ENCODE measurements at places on chromosomes 6 and 20.

DNA sequence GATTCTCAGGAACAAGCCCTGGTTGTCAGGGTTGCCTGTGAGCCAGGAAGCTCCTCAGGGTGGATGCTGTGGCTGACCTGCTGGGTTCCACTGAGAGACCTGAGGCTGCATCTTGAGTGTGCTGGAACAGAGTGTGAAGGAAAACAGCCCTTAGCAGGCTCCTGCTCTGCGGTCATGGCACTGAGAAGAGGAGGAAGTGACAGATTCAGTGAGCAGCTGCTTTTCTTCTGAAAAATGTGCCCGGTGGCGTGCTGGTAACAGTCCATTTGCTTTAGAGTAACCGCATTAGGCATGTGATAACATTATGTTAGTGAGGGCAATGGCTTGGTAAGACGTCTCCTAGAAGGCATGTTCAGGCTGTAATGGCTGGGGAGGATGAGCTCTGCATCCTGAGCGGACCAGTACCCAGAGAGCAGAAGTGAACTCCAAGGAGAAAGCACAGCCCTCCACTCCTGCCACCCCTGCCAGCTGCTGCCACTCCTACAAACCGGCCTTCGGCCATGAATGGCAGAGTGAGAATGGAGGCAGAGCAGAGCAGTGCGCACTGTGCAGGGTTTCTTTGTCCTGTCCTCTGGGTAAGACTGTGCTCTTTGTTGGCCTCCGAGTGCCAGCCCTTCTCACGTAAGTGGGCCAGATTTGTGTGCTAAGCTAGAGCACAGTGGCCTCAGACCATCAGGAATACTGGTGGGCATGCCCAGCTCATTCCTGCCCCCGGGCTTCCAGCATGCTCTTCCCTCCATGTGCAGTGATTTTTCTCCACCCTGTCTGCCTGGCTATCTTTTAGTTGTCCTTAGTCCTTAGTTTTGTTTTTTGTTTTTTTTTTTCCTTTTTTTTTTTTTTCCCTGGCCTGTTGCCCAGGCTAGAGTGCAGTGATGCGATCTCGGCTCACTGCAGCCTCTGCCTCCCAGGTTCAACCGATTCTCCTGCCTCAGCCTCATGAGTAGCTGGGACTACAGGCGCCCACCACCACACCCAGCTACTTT lies 98.1 kb upstream of the VSTM2L start:
- DNase-seq, result peak; percentile 14

DNA sequence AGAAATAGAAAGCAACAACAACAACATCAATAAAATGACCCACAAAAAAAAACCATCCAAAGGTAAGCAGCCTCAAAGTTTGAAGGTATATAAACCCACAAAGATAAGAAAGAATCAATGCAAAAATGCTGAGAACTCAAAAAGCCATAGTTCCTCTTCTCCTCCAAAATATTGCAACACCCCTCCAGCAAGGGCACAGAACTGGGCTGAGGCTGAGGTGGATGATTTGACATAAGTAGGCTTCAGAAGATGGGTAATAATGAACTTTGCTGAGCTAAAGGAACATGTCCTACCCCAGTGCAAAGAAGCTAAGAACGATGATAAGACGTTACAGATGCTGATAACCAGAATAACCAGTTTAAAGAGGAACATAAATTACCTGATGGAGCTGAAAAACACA lies 188.8 kb upstream of the BTBD3 start:
- DNase-seq, result no peak

GRCh38 chr20:15476781-15477180 lies 1096.5 kb downstream of the KIF16B start:
- no peak for DNase-seq

DNA sequence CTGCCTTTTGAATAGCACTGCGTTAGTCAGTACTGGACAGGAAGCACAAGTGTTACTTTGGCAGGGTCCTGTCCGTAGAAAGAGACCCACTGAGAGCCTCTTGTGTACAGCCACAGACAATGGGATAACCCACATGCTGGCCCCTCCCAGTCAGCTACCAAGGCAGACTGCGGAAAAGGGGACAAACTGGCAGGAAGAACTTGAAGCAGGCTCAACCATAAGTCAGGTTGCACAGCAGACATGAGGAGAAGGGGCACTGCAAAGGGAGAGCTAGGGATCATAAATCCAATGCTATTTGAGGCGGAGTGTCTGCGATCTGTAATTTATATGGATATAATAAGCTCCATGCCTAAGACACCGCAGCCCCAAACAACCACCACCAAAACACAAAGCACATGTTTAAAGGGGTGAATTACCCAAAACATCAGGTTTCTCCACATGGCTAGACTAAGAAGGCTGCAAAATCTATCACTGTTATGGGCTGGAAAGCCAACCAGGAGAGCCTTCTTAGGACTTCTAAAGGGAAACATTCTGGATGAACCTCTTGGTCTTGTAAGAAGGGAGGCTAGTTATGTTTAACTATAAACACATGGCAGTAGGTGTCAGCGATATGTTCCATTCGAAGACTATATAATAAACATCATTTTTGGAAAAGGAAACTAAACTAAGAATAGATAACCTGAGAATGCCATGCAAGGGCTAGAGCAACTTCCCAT lies 141.7 kb downstream of the BACH2 start:
- DNase-seq, result no peak

DNA sequence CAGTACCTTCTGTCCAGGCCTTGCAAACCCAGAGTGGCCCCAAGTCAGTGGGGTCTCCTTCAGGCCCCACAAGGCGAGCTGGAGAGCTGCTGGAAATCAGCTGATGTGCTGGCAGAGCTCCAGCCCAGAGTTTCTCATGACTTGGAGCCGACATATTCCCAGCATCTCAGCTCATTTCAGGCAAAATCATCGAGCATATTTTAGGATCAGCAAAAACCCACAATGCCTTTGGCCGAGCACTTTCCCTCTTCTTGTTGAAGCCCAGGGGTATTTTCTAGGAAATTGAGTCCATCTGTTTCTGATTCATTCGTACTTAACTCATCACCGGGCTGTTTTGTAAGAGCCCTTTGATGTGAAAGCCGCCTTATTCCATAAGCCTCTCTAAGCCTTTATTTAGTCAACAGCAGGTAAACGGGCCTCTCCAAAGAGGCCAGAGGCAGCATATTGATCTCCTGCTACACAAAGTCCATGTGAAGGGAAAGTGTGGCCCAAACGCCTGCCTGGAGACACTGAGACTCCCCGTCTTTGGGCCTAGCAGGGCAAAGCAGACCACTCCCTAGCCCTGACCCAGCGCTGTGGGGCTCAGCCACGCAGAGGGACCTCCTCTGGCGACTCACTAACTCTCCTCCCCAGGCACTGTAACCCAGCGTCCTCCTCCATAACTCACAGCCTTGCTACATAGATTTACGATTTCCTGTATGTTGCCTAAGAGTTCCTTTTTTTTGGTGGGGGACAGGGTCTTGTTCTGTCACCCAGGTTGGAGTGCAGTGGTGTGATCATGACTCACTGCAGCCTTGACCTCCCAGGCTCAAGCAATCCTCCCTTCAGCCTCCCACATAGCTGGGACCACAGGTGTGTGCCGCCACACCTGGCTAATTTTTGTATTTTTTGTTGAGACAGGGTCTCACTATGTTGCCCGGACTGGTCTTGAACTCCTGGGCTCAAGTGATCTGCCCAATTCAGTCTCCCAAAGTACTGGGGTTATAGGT lies 12.1 kb upstream of the C20orf203 start:
- DNase-seq, result peak; percentile 74

DNA sequence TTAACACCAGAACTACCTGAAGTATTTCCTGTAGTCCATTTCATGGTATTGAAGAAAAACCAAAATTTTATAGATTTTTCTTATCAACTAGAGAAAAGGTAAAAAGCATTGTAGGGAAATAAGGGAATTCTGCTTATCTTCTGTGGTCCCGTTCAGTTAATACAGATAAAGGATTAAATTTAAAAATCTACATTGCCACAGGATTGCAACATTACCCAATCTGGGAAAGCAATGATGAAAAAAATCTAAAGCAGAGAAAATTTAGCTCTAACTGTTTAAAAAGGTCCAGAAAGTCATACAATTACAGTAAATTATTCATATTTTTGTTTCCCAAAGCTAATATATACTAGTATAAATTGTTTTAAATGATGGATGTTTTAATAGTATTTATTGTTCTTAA lies 18.0 kb downstream of the POLH start:
- DNase-seq, result no peak

DNA sequence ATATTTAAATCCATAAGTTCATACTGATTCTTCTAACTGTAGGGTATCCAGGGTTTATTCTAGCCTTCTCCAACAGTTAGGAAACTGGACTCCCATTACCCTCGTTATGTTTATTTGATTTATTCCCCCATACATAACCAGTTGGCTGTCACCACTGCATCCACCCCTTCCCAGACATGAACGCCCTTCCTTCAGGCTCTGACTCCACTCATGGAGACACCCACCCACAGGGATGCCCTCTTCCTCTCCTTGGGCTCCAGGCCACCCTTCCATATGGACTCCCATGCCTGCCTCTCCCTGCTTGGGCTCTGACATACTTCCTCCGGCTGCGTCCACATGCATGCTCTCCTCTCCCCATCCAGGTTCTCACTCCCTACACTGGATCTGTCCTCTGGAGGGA lies 124.0 kb downstream of the FIG4 start:
- no peak for DNase-seq

DNA sequence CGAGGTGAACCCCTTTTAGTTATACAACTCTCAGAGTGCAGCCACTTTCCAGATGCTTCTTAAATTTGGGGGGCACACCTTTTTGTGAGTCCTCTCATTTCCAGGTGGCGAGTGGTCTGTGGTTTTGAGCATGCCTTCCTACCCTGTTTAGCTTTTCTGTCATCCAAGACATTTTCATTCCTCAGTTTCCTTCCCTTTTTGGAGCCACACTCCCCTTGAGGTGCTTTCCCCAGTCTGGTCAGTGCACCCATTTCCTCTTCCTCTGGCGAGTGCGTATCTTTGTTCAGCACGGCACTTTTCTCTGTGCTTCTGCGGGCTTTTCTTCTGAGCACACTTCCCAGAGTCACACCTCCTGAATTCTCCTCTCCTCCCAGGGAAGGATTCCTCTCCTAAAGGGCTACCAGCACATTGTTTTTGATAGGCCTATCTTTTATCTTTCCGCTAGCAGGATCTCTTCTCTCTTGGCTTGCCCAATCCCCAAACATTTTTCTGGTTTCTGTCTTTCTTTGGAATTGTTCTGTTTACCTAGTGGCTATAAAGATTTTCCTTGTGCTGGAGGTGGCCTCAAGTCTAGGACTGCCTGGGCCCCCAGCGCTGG lies 1.4 kb downstream of the PHF20 start:
- DNase-seq, result no peak

- DNase-seq, result no peak
Measured at GRCh38 chr6:163600781-163601180, 186.3 kb downstream of the QKI start.

DNA sequence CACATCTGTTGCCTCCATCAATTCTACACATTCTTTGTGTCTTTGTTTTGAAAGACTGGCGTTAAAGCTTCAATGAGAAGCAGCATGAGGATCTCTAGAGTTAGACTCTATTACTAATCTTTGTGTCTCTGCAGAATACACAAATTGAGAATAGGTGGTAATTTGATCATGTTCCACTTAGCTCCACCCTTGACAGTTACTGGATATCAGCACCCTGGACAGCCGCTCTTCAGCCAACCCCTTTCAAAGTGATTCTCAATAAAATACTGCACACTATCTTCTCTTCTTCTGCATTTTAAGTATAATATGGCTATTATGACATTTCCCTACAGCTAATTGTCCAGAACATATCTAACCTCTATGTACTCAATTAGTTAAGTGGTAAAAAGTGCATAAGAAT lies 54.3 kb upstream of the CNR1 start:
- DNase-seq, result peak; percentile 5

GRCh38 chr6:32666420-32667300 lies at the start of gene HLA-DQB1:
Gene HLA-DQB1 (minus strand): TSS chr6:32666657. CDS start chr6:32666607, 50 bp downstream.
- DNase-seq, result no peak

DNA sequence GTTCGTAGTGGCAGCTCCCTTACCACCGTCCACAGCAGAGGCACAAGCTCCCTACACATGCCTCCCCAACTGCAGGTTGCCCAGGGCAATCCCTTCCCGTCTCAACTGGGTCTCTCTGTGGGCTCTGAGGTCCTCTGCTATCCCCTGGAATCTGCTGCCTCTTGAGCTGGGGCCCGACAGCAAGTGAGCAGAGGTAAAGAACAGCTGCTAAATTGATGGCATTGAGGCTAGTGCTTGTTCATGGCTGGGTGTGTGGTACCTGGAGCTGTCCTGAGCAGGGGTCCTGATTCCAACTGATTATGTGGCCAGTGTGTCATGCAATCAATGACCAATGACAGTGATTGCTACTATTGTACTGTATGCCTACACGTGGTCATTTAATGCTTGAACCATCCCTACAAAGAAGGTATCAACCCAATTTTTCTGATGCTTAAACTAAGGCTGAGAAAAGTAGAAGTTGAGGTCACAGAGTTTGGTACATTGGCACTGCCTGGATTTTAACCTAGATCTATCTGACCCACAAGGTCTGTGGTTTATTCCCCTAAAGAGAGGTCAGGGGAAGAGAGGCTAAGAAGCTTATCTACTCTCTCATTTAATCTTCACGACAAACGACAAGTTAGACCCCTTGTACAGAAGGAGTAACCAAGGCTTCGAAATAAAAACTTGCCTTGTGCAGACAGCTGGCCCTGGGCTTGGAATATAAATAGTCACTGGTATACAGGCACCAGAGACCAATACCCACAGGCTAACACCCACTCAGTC lies 41.1 kb downstream of the HNF4A start:
- DNase-seq, result no peak

DNA sequence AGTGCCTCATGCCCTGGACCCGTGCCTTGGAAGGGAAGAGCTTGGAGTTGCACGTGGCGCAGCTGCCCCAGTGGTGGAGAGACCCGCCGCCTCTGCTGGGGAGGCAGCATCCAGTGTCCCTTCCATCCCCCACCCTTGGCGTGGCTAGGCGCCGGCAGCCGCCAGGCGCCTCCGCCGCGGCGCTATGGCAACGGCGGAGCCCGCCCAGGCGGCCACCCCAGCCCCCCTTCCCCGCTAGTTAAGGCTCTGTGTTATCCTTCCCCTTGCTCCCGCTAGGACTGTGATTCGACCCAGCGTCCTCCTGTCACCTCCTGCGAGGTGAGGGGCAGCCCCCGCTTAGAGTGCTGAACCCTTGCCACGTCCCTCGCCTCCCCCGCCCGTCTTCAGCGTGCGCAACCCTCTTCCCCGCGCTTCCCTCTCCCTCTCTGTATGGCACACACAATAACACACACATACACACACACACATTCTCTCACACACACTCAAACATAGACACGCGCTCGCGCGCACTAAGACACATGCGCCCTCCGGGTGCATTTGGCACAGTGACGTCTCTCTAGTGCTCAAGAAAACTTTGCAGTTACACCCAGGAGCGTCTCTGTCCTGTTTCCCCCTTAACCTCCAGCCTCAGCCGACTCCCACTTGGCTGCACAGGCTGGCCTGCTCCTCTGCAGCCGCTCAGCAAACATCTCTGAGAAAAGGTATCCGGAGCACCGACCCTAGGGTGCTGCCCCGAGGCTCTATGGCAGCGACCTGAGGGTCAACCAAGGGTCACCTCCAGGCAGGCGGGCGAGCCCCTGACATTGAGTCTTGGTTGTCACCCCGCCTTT lies 8.5 kb downstream of the GRIK2 start:
- no peak for DNase-seq

DNA sequence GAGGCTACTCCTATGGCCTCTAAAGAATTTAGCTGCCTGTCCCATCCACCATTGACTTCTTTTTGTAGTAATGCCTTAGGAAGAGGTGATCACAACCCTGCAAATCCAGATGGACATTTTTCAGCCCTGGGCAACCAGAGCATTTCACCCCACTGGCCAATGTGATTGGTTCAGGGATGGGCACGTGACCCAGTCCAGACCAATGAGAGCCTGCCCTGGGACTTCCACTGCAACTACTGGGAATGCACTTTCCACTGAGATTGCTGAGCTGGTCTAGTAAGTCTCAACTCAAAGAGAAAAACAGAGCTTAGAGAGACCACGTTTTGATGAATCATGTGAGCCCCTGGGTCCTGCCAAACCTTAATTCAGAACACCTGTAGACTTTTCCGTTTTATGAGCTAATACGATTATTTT lies 8.9 kb upstream of the UBE2V1 start:
- peak; percentile 26 for DNase-seq

Data from muscle of back (tissue), 13 donors.